Stimulated activated CD8-positive, alpha-beta memory T cell treated with anti-CD3 and anti-CD28 coated beads, Interleukin-15, amount 100 ng/mL, for 24 hours (primary cell): ENCODE measurements at places on chromosomes 6 and 20.

- DNase-seq = no peak
Observed at GRCh38 chr6:82259389-82259788, 11.8 kb upstream of the IBTK start.

DNA sequence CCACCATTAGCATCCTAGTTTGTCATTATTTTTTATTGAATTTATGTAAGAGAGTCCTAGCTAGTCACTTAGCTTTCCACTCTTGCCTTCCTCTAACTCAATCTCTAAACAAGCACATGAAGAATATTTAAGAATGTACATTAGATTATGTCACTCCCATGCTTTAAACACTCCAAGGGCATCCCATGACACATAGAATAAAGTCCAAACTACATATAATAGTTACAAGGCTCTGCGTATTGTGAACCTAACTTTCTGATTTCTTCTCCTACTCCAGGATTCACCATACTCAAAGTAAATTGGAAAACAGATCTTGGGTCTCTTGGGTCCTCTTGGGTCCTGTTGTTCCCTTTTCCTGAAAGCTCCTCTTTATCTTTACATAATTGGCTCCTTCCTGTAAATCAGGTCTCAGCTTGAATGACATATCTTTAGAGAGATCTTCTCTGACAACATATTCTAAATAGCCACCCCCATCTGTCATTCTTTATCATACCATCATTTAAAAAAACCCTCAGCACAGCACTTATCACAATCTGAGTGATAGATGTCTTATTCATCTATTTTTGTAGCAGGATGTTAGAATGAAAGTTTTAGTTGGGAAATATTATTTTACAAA, 1042.4 kb upstream of the FLRT3 start:
- no peak for DNase-seq

DNA sequence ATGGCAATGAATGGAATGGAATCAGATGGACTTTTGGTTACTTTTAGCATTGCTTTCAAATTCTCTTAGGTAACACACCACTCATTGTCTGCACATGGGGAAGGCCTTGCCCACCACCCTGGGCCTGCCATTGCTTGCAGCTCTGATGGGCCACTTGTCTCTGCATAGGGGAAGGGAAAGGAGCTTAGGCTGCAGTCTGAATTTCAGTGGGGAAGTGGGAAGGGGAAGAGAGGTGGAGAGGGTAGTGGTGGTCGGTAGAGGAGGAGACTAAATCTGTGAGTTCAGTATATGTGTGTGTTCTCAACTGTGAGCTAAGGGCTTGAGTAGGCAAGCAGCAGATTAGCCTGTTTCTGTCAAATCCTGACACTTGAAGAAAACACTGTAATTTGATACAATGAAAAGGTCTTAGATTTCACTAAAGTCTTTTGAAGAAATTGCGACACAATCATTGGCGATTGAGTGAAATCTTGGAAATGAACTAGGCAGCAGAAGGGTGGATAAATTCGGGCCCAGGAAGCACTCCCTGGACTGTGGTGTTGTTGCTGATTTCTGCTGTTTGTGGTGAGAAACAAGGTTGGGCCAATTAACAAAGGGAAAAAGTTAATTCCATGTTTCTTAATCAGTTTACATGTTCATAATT, 80.6 kb downstream of the OTOR start:
- DNase-seq = no peak

- DNase-seq = no peak
Observed at GRCh38 chr6:46160102-46160501, 10.7 kb downstream of the ENPP5 start.

DNA sequence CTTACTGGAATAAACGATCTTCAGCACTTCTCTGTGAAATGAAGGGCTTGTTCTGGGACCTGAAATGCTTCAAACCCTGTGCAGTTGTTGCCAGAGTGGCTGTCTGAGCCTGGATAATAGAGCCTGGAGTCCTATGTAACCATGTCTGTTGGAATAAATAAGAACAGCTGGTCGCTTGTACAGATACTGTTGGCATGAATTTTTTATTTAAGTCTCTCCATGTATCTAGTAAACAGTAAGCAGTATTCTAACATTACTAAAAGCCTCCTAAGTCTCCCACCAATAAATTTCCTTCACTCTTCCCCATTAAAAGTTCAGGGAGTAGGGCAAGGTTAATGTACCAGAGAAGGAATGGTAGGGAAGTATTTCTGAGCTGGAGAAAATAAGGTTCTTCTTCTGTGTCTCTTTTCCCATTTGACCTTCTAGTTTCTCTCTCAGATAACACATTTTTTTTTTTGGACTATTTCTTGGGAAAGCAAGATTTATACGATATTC, 227.5 kb downstream of the PRL start:
- no peak for DNase-seq

GRCh38 chr6:56047931-56048540, 172.6 kb upstream of the BMP5 start:
- no peak for DNase-seq

DNA sequence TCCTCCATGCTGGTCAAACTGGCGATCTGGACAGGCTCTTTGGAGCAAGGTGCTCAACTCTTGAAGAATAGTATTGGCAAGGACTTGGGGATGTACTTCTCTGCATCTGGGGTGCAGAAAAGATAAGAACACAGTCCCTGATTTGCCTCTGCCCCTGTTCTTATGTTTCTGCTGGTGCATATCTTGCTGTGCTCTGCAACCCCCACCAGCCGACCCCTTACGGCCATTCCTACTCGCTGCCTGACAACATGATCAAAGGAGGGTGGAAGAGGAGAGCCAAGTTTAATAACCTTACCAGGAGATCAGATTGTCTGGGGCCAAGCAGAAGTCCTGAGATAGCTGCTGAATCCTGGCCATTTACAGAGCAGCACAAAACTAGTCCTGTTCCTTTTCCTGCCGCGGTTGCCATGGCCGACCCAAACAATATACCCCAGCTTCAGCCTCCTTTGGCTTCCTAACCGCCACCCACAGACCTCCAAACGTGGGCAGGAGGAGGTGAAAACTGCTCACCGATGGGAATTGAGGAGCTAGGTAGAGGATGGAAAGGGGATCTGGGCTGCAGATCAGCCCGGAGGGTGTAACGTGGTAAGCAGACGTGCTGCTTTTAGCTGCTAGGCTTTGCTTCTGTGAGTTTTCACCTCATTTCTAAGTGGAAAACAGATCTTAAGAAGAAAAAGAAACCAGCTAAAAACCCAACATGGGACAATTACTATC, 60.9 kb downstream of the ATXN1 start:
- DNase-seq = no peak
